Stimulated activated CD4-positive, alpha-beta T cell treated with anti-CD3 and anti-CD28 coated beads, Interleukin-1b, Interleukin-23, amount 100 ng/mL, for 48 hours (primary cell): ENCODE measurements at places on chromosomes 6 and 20.
A peak's percentile ranks its signal among the peaks of the same experiment; 100 is the strongest.

GRCh38 chr20:57282670-57283361 lies 16.4 kb upstream of the BMP7 start:
- no peak for DNase-seq

- no peak for DNase-seq
Observed at GRCh38 chr6:162862462-162862861, 134.7 kb downstream of the PACRG start.

DNA sequence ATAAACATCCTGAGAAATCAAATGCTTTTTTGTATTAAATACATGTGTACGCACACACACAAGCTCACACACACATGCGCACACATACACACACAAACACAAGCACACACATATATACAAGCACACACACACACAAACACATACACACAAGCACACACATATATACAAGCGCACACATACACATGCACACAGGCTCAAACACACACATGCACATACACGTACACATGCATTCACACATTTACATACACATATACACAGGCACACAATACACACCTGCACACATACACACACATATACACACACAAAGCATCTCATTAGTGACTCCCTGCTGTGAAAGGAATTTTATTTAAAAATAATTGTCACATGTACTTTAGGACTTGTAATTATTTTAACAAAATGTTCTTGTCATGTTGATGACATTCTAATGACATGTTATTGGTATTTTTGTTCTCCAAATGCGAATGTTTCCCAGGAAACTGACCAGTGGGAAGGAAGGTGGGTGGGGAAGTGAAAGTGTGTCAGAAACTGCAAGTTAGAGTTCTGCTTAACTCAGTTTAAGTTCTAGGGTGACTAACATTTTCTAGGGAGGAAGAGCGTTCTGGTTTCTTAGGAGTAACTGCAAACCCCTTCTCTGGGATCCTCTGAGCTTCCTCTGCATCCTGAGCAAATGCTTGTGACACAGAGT lies 113.9 kb upstream of the ZNF217 start:
- no peak for DNase-seq

- no peak for DNase-seq
Observed at GRCh38 chr20:21522481-21523280, 8.8 kb upstream of the NKX2-2 start.

DNA sequence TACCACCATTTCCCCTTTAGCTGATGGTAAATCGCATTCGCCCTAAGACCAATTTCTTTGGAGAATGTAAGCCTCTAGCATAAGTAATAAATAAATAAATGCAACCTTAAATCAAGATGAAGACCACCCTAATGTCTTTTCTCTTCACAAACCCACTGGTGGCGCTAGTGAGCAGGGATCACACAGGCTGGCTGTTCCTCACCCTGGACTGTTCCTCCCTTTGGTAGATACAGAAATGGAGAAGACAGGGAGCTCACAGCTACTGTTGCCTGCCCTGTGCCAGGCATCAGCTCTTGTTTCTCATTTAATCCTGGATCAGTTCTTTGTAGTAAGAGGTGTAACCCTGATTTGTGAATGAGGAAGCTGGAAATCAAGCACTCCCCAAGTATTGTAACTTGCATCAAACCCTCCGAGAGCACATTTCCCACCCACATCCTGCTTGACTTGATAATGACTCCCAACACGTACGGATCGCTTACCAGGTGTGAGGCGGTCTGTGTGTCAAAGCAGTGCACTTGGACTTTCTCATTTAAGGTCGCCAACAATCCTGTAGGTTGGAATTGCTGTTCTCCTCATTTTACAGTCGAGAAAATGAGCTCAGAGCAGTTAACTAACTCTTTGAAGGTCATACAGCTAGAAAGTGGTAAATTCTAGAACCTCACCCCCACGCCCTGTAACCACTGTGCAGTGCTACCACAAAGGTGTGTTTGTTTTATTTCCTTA lies 236.1 kb downstream of the TSHZ2 start:
- peak; percentile 17 for DNase-seq

DNA sequence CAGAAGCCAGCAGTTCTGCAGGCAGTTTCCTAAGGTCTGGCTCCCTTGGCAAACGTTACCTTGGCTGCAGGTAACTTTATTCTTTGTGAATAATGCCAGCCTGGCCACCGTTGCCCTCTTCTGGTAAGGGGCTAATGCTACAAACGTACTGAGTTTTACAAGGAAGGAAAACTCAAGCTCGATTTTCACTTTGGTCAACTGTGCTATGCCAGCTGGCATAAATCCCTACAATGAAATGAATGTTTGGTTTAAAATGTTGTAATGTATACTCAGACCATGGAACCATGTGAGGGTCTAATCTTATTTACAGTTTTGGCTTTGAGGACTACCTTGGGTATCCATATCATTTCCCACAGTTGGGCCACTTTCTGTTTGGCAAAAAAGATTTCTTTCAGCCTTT lies 101.4 kb downstream of the SLX4IP start:
- no peak for DNase-seq

GRCh38 chr6:38164131-38164481 lies 344.6 kb downstream of the ZFAND3 start:
- no peak for DNase-seq

- no peak for DNase-seq
Observed at GRCh38 chr6:98808541-98809210, 25.7 kb upstream of the POU3F2 start.

- no peak for DNase-seq
Observed at GRCh38 chr6:168322966-168323365, 3.4 kb upstream of the DACT2 start.

DNA sequence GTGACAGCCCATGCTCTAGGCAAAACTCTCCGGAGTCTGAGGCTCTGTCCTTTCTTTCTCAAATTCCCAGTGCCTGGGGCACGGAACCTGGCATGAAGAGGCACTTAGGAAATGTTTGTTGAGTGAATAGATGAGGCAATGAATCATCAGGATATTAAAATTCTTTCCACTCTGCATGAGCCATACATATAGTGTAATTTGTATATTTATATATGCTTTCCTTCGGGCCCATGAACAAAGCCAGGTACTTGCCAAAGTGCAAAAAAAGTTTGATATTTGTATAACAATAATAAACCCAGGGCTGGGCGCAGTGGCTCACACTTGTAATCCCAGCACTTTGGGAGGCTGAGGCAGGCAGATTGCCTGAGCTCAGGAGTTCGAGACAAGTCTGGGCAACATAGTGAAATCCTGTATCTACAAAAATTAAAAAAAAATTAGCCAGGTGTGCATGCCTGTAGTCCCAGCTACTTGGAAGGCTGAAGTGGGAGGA lies 212.3 kb upstream of the ZNF217 start:
- DNase-seq = no peak

DNA sequence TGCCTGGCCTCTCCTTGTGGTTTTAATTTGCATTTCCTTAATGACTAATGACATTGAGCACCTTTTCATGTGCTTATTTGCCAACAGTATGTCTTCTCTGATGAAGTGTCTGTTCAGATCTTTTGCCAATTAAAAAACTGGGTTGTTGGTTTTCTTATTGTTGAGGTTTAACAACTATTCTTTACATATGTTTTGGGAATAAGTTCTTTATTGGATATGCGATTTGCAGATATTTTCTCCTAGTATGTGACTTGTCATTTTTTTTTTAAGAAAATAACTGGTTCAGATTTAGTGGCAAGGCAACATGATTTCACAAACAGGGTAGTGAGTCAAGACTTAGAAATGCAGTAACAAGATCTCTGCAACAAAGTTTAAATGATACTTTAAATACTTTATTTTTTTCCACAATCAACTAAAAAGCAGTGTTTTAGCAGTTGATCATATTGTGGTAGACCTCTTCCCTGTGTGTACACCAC lies 67.8 kb downstream of the TIAM2 start:
- no peak for DNase-seq

GRCh38 chr6:4008324-4009047 lies 70.5 kb downstream of the FAM217A start:
- DNase-seq = no peak

DNA sequence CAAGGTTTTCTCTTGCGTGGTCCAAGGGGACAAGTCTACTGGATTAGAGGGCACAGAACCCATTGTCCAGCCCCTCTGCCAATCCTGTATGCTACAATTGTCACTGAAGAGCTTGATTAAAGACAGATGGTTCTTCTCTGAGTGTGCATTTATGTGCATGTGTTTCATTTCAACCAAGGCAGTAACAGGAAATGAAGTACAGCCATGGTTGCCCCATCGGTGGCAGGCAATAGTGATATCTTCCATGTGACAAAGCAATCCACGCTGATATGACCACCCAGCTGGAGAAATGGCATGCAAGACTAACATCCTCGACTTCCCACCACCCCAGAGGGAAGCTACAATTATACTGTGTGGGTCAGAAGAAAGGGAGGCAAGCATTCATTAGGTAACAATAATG lies 85.5 kb downstream of the UNC5CL start:
- no peak for DNase-seq

DNA sequence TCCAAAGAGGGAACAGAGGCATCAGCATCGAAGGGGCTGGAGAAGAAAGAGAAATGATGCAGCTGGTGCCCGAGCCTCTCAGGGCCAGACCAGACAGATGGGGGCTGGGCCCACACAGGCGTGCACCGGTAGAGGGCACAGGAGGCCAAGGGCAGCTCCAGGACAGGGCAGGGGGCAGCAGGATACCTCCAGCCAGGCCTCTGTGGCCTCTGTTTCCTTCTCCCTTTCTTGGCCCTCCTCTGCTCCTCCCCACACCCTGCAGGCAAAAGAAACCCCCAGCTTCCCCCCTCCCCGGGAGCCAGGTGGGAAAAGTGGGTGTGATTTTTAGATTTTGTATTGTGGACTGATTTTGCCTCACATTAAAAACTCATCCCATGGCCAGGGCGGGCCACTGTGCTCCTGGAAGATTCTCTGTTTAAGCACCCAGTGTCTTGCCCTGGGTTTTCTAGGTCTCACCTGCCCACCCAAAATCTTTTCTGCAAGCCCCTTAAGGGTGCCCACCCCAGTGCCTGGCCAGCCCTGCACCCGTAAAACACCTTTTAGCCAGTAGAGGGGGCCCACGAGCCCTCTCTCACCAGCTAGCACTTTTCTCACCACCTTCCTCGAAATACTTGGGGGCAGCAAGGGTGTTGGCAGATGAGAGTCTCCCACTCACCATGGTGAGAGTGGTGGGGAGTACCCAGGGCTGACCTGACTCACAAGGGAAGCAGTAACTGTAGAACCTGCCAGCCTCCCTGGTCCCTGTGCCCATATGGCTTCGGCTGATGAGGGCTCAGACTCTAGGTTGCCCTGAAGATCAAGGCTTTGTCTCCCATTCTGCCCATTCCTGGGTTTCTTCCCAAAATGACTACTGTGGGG lies 35.7 kb upstream of the ID1 start:
- DNase-seq = peak; percentile 56

- DNase-seq = peak; percentile 72
Observed at GRCh38 chr20:38032585-38033329, 499 bp downstream of the TTI1 start.

GRCh38 chr20:46831633-46832011 lies 63.0 kb upstream of the EYA2 start:
- no peak for DNase-seq

GRCh38 chr6:34788111-34788510 lies 3.8 kb upstream of the BLTP3A start:
- no peak for DNase-seq

GRCh38 chr6:153215242-153215641 lies 84.2 kb upstream of the RGS17 start:
- no peak for DNase-seq

- no peak for DNase-seq
Observed at GRCh38 chr6:53230775-53231467, 82.3 kb upstream of the GCM1 start.

- DNase-seq = no peak
Observed at GRCh38 chr6:144758602-144759001, 473.5 kb downstream of the UTRN start.

- no peak for DNase-seq
Observed at GRCh38 chr20:63333241-63333836, 27.8 kb downstream of the CHRNA4 start.

DNA sequence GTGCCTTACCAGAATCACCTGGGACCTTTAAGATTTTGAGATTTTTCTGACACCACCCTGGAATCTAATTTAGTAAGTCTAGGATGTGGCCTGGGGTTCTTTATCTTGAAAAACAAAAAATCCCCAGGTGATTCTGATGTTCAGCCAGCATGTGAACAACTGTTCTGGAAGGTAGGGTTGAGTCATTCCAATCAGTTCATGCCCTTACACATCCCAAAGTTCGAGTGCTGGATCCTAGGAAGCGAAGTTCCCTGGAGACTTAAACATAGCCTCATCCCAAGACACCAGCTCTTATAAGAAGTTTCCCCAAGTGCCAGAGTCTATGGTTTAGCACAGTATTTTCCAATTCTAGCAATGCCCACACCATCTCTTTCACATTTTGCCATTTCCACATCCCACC lies 6.3 kb upstream of the TSHZ2 start:
- DNase-seq = no peak
